RPMI8226 (cell line): ENCODE measurements at places on chromosomes 5 and 9.

GRCh38 chr9:127905788-127906191 is 6.4 kb upstream of the ST6GALNAC6 start:
- no peak for DNase-seq

GRCh38 chr5:72355706-72356299 is 35.6 kb downstream of the PTCD2 start:
- DNase-seq = no peak

DNA sequence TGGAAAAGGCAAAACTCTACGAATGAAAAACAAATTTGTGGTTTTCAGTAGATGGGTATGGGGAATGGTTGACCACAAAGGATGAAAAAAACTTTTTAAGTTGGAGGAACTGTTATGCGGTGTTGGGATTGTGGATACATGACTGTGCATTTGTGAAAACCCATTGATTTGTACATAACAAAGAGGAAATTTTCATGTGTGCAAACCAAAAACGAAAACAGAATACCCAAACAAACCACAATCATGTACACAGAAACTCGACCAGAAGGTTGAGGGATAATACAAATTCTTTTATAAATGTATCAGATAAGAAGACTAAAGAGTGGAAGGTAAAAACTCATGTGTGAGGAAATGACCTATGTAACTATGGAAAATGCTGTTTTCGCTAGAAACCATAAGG is 1012.4 kb downstream of the CDH18 start:
- DNase-seq = no peak

GRCh38 chr5:144864118-144864517 is 693.4 kb downstream of the KCTD16 start:
- peak; percentile 48 for DNase-seq

GRCh38 chr9:629146-629545 is 212.4 kb upstream of the DMRT1 start:
- DNase-seq = peak; percentile 32

DNA sequence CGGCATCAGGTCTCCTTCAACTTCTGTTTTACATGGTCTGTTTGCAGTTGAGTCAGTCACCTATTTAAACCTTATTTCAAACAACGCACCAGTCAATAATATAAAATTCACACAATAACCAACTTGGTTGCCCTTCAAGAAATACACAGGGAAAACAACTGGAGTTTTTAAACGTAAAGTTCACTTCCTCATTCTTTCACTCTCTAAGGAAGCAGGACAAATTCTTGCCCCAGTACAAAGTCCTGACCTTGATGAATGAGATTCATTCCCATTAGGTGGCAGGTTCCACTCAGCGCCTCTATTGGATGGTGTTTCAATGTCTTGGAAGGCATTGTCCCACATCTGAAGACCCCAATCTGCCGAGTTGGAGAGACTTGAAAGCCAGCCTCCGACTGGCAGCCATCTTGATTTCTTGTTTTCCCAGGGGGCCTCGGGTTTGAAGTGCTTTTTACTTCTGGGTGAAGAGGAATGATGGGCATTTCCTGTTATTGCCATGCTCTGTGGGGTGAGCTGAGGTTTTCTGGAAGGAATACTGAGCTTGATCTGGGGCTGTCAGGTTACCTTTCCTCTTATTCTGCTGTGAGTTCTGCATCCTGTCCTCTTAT is 105.0 kb downstream of the ACER2 start:
- DNase-seq = no peak

GRCh38 chr9:18741359-18741758 is 267.4 kb downstream of the ADAMTSL1 start:
- DNase-seq = no peak

GRCh38 chr5:144328494-144328893 is 157.8 kb downstream of the KCTD16 start:
- DNase-seq = no peak

- DNase-seq = no peak
Measured at GRCh38 chr5:154654486-154655371, 100.4 kb upstream of the LARP1 start.

DNA sequence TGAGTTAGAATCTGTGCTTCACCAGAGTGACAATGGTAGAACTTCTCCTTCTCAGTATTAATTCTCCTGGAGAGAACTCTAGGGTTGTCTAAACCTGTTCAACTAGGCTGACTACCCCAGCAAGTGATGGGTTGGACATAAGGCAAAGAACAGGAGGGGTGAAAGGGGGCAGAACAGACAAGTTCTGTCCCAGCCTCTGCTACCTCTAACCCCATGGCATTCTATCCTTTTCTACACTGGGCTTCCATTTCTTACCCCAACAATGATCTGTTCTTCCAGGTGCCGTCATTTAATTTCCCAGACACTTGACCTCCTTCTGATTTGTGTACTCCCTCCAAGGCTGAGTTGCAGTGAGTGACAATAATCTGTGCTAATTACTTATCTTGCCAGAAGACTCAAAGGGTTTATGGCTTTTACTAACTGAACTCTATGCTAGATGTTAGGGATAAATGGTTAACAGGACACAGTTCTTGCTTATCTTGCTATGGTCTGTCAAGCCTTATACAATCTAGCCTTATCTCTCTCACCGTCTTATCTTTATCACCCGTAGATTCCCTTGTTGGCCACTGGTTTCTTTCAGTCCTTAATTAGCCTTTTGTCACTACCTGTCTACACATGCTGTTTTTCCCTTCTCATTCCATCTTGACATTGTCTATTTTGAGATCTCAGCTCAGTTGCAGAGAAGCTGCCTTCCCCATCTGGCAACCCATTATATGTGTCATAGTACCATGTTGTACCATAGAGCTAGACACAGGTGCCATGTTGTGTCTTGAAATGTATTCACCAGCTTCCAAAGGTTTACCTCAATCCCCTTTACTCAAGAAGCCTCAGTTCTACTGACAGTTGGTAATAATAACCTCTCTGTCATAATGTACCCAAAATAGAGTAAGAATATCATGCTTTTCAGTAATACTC is 10.0 kb upstream of the MATR3 start:
- no peak for DNase-seq
